ENCODE measurements at places on chromosomes 4 and X.

- DNase-seq: peak; percentile 4
Observed at GRCh38 chrX:152637649-152638442, at the start of gene GABRQ. Gene GABRQ (plus strand): TSS chrX:152637895. CDS start chrX:152638203, 308 bp downstream.

GRCh38 chr4:125008676-125009075, 296.1 kb upstream of the ANKRD50 start:
- DNase-seq: no peak

DNA sequence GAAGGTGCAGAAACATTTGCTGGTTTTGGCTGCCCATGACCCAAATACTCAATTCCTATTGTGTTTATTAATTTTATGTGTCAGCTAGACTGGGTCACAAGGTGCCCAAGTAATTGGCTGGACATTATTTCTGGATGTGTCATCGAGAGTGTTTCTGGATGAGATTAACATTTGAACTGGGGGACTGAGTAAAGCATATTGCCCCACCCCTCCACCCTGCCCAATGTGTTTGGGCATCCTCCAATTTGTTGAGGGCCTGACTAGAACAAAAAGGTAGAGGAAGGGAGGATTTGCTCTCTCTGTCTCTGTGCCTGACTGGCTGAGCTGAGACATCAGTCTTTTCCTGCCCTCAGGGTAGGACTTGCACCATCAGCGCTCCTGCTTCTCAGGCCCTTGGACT, 29.7 kb upstream of the LCORL start:
- DNase-seq: no peak

- DNase-seq: no peak
Observed at GRCh38 chrX:153587342-153587741, 11.6 kb downstream of the CCNQ start.

DNA sequence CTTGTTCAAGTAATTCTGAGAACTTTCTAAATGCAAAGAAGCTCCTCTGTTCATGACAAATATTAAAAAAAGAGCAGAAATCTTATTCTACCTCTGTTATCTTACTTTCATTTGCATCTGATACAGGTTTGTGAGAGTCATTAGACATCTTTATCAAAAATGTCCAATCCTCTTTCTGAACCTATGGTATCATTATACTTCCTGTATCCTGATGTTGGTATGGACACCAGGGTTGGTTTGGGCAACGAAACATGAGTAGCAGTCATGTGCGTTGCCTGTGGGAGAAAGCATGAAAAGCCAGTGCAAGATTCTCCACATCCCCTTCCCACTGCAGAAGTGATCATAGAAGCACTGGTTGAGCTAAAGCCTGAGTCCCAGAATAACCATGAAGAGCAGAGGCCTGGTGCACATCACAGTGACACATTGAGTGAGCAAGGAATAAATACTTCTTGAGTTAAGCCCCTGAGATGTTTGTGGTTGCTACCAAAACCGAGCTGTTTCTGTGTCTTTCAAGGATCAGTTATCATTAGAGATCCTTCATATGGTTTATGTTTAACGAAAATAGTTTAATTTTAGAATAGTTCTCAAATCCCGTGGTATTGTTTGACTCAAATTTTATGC, 197.2 kb downstream of the BANK1 start:
- no peak for DNase-seq

GRCh38 chrX:40908857-40909475, 173.6 kb upstream of the MED14 start:
- DNase-seq: no peak

- no peak for DNase-seq
Observed at GRCh38 chr4:163815776-163816175, 321.3 kb downstream of the TMA16 start.

DNA sequence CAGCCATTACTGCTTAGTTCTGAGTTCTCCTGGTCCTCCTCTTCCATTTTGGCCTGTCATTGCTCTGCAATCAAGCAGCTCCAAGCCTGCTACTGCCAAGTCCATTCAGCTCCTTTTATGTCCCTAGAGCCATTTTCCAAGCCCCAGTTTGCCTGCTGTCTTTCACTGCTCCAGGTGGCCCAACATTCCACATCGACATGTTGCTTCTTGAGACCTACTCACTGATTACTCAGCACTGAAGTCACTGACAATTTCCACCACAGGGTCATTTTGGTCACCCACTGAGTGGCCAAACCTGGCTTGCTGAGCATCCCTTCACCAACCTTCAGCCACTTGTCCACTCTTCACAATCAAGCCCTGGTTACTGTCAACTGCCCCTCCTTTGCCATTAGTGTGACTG, 27.2 kb downstream of the LRIT3 start:
- DNase-seq: no peak

- DNase-seq: no peak
Observed at GRCh38 chrX:46693149-46693548, 65.8 kb downstream of the SLC9A7 start.

- DNase-seq: no peak
Observed at GRCh38 chr4:47829438-47829837, 8.4 kb downstream of the CORIN start.

GRCh38 chr4:8528713-8529112, 51.5 kb upstream of the GPR78 start:
- DNase-seq: no peak

DNA sequence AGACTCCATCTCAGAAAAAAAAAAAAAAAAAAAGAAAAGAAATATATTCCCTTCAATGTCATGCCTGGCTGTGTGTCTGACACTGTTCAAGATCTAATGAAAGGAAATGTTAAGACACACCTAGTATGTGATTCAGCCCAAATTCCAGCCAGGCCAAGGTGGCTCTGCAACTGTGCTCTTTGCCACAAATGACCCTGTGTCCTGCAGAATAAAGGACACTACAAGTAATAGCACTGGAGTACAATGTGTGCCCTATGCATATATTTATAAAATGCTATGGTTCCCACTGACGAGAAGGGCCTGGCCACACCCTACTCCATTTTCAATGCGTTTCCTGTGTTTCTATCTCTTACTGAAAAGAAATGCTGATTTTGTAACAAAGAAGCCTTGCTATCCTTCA, 98.0 kb upstream of the SORBS2 start:
- no peak for DNase-seq

DNA sequence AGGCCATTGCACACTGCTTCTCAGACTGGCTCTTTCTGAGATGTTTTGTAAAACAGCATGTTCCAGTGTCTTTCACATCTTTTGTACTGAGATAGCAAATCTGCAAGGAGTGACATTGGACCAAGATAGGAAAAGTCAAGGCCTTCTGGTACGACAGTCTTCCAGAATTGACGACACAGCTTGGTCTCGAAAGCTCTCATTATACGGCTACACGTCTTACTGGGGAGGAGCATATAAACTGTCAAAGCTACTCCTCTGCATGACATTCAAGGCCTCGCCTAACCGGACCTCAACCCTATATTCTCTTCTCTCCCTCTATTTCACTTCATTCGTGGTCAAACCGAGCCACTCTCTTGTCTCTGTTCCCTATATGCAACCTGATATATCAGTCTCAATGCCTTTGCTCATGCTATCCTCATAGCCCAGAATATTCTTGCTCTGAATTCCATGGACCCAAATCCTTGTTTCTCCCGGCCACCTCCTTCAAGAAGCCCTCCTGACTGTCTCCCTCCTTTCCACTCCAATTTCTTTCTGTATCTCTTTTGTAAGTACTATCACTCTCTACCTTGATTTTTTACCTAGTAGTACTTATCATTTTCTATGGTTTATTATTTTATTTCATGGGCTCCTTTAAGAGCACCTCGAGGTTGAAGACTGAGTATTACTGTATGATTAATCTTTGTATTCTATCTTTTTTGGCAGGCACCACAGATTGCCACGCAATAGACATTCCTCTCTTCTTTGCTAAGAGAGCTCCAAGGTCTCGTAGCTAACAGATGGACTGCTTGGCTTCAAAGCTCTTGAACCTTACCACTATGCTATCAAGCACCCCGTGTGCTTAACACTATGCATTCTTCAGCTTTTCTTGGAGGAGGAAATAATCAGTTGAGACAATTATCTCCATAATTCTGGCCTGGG, 35.1 kb downstream of the RBM47 start:
- no peak for DNase-seq

Data from prostate gland (tissue), 2 donors.